ENCODE measurements at places on chromosomes 11 and 22.

DNA sequence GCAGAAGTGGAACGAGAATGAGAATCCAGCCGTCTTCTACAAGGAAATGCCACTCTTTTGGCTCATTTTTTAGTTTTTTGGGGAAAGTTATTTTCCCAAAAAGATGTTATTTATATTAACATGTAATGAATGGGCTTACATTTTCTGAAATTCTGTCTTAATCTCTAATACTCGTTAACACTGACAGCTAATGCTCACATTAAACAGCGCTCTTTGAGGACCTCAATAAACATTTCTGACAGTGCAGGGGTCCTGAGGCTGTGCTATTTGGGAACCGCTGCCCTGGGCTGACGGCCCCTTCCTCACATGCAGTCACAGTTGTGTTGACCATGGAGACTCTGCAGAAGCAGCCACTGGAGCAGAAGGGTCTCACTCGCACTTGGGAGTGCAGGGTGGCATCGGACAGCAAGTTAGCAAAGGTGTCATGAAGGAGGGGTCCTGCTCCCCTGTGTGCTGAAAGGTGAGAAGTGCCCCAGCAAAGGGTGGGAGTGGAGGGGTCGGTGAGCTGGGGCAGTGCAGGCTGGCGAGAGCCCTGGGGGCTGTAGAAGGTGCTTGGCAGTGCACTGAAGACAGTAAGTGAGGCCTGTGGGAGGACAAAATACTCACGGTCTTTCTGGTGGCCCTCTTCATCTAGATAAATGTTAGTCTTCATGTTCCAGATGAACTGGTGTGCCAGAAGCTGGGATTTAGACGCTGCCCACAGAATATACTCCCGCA, 53.1 kb upstream of the SERPIND1 start:
- DNase-seq: no peak

DNA sequence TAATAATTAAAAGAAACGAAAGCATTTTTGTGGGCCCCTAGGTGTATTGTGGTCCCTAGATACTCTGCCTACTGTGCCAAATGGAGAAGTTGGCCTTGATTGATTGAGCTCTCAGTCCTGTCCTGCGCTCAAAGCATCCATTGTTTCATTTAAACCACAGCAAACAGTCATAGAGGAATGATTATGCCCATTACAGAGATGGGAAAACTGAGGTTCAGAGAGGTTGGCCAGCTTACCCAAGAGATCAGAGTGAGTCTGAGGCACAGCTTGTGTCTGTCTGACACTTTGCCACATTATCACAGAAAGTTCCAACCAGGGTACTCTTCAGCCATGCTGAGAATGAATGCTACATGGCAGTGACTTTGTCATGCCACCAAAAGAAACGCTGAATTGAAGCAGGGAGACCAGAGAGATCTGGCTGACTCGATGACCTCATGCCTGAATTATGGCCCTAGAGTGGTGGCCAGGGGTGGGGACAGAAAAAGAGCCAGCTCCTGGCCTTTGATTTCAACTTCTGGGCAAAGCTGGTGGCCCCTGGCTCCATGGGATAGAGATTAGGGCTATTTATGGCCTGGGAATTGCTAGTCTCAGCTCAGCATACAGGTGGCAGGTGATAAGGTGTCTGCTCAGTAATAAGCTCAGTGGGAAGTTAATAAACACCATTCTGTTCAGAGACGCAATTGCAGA, 180.5 kb downstream of the MIAT start:
- no peak for DNase-seq

DNA sequence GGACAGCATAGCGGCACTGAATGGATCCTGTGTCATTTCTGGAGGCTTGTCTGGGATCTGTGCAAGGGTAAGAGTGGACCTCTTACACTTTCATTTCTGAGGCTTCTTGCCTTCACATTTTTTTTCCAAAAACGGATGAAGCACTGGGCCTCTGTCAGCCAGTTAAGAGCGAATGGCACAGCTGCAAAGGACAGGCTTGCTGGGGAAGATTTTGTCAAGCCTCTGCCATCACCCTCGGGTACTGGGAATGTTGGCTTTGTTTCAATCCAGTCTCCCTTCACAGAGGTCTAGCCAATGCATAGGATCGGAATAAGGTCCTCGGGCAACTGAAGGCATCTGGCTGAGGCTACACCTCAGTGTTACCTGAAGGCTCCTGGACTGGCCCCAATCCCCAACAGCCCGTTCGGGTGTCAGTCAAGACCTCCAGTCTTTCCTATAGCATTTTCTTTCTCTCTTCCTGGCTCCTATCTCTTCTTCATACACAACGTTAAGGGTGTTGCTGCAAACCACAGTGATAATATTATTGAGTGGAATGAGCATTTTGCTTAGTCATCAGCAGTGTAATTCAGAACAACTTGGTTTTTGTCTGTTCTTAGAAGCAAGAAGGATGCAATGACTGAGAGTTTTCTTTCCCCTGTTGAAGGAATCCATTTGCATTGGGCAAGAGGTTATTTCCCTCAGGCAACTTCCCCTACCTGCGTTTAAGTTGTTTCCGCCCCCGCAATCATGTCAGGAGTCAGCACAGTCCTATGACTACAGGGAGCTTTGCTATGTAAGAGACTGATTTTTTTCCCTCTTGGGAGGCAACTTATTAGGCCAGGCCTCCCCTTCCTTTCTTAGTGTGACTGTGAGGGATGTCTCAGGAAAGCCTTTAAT, 22.8 kb downstream of the NPAT start:
- DNase-seq: no peak

DNA sequence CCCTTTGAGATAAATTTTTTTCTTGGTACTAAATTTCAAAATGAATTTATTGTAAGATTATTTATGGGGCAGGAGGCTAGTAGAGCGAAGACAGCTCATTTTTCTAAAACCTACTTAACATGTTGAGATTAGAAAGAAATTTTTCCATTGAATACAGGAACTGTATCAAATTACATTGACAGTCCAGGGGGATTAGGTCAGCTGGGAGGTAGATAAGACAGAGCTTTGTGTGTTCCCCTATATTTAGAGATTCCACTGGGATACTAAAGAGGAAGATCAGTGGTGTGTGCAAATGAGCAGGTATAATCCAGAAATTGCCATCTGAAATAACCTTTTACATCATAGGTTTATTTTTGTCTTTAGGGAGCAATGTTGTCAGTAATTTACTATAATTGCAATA, 32.1 kb downstream of the ENDOD1 start:
- DNase-seq: no peak

DNA sequence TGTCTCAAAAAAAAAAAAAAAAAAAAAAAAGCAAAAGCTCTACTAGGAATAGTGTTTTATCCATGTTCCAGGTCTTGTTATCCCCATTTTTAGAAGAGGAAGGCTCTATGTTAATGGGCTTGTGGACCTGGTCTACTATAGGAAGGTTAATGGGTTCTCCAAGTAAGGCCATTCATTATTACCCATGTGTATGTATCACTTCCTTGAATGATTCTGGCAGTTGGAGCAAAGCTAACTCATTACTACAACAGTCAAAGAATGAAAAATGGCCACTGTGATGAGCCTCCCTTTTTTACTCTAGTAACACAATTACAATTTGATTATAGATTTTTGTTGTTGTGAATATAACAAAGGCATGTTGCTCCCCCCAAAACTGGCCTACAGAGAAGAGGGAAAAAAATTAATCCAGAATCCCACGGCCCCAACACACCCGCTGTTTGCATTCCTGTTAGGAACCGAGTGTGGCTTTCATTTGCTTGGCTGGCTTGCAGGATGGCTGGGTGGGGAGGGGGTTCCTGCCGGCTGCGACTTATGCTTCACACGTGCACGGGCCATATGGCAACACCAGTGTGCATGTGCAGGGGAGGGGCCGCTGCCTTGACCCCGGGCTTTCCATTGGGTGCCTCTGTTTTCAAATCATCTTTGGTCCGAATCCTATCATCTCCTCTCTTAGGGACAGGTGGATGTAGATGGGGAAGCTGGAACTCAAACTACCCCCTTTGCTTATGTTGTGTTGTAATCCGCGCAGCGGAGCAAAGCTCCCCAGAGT, 148.8 kb downstream of the HIPK3 start:
- DNase-seq: no peak

DNA sequence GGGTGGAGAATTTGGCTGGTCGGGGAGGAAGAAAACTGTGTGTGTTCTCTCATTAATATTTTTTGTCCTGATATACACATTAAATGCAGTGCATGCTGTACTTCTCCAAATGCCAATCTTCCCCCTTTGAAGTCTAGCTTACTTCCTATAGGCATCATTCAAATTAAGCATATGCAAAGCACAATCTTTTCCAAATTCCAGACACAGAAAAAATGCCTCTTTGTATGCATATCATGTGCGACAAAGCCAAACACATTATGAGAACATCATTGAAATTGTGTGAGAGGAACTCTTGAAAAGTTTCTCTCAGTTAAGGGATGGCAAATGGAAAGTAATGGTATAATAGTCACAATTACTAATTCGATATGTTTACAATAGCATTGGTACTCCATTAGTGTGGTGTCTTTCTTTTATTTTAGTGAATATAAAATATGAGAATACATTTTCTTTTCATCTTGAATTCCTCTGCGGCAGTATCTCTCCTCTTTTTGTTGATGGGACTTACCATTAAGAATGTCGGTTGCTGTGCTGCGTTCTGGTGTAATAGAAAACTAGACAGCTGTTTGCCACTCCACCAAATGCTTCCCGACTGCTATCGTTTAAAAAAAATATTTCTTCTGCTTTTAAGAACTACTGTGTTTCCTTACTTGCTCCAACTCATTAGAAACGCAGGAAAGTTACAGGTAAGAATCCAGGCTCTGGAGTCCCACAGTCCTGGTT, 19.3 kb upstream of the NRIP3 start:
- DNase-seq: no peak

- DNase-seq: no peak
Measured at GRCh38 chr11:77410076-77410827, 63.6 kb downstream of the PAK1 start.

GRCh38 chr11:8023831-8024555, 36.9 kb downstream of the EIF3F start:
- no peak for DNase-seq

GRCh38 chr11:130407978-130408377, 20.4 kb downstream of the ADAMTS8 start:
- DNase-seq: no peak

- DNase-seq: no peak
Measured at GRCh38 chr11:65118097-65118837, 766 bp upstream of the ZNHIT2 start.

DNA sequence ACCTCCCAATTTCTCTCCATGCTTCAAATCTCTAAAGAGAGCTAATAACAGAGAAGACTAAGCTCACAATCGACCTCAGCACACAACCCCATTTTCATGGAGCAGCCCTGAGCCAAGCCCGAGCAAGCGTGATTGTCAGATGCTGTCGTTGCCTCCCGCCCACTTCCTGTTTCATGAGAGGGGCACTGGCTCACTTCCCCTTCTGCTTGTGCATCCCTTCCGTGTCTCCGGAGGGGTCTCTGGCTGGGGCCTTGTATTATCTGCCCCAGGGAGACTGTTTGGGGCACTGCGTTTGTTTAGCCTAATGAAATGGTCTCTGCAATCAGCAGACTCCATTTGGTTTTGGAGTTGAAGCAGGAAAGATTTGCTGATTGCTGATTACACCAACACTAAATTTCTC, 181.3 kb upstream of the SEZ6L start:
- no peak for DNase-seq

Data from midbrain (tissue), 1 donor.